Adrenal gland (tissue), 19 donors: ENCODE measurements at places on chromosomes 2 and 18. TPM values are rescaled to one million over a fixed set of nuclear protein-coding genes. Genes with fewer than 3 reads are reported as not detected.

SERPINB4 gene
- total RNA-seq = not detected

MYL1 gene
- not detected for total RNA-seq

TEX44 gene
- not detected for total RNA-seq

FAP gene
- 6.0 TPM for total RNA-seq

OSBPL1A gene
- 90.2 TPM for total RNA-seq

ANKRD30BL gene
- not detected for total RNA-seq

PSMA8 gene
- total RNA-seq = not detected

DNA sequence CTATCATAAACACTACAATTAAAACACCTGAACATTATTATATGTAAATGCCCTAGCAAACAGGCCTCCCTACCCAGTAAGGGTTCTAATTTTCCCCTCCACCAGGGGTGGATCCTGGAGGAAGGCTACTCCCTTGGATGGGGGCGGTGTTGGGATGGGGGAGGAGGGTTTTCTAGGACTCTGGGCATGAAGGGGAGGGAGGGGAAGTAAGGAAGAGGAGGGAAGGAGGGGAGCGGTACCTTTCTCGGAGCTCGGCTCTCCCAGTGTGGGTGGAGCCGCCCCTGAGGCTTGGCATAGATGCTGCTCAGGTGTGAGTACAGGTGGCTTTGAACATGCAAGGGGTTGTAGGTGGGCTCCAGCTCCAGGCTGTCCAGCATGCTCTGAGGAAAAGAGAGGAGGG is 5.4 kb downstream of the DOK1 start:
- DNase-seq = no peak
- H3K4me3 ChIP-seq = no peak overlapping the region
- no peaks in the 10 kb centered on the region for H3K27me3 ChIP-seq
- no peaks in the 10 kb centered on the region for H3K4me1 ChIP-seq
- H3K27ac ChIP-seq = no peak overlapping the region

DNA sequence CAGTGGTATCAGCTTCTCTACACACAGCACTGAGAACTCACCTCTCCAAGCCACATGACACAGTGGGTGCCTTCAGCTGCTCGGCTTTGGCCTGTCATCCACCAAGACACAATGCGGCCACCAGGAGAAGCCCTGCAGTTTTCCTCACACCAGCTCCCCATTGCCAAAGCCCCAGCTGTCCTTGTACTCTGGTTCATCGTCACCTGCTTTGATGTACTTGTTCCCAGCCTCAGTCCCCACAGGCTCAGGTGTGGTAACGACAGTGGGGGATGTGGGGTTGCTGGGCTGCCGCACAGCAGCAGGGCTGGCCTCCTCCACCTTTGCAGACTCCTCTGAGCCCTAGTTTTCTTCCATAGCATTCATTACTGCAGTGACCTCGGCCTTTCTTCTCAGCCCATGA is 387.3 kb downstream of the MEIS1 start:
- H3K27ac ChIP-seq = no peak overlapping the region
- H3K27me3 ChIP-seq = no peaks in the 10 kb centered on the region
- H3K36me3 ChIP-seq = no peaks in the 10 kb centered on the region
- H3K4me3 ChIP-seq = no peak overlapping the region
- DNase-seq = no peak

DNA sequence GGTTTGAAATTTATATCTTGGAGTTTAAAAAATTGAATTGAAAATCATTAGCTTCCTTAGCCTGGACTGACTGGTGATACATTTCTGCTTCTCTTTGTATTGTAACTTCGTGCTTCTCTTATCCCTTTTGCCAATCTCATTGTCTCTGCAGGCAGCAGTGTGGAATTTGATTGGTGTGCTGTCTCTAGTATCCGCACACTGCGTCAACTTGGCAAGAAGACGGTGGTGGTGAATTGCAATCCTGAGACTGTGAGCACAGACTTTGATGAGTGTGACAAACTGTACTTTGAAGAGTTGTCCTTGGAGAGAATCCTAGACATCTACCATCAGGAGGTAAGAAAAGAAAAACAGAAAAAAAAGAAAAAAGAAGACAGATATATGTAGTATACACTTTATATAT is 85.9 kb downstream of the CPS1 start:
- DNase-seq = no peak
- H3K27ac ChIP-seq = no peak overlapping the region
- no peak overlapping the region for H3K4me3 ChIP-seq
- H3K4me1 ChIP-seq = no peaks in the 10 kb centered on the region
- no peaks in the 10 kb centered on the region for H3K36me3 ChIP-seq
- H3K27me3 ChIP-seq = no peaks in the 10 kb centered on the region

DNA sequence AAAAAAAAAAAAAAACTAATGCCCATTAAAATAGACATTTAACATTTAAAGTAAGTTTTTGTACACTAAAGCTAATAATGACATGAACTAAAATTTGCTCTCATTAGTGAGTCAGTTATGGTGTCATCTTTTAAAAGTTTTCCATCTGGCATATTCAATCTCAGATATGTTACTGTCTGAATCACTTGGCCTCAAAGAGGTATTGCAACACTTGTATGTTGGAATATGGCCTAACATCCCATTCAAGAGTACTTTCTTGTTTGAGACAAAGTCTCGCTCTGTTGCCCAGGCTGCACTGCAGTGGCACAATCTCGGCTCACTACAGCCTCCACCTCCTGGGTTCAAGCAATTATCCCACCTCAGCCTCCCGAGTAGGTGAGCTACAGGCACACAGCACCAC is 169.7 kb downstream of the TMEM163 start:
- no peak for DNase-seq
- H3K27ac ChIP-seq = no peak overlapping the region
- no peaks in the 10 kb centered on the region for H3K4me1 ChIP-seq
- no peak overlapping the region for H3K4me3 ChIP-seq

DNA sequence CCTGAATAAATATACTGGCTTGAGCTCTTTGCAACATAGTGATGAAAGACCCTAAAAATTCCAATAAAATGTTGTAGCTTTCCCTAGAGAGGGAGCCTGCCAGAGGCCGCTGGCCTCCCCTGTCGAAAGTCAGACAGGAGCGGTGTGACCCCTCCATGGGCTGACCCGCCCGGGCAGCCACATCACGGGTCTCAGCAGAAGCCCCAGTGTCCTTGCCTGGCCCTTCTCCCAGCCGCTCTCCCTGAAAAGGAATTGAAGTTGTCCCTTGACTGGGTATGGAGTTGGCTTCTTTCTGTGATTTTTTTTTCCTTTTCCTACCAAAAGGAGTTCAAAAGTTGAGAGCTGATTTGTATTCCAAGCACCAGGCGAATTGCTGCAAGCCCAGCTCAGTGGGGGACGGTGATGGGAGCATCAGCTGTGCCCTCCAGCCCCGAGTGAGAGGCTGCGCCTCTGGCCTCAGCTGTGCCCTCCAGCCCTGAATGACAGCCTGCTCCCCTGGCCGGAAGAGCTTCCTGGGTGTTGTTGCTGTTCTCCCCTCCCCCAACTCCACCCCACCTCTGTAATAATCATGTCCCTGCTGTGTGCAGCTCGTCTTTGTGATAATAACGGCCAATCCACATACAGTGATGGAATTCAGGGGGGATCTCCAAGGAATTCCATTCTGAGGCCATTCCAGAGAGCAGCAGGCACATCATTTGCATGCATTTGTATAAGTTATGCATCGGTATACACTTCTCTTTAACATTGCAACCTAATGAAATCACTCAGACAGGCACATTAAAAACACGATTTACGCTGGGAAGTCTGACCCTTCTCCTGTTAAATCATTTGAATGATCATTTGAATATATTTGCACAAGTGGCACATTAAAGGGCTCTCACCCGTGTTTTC is 501.0 kb downstream of the EIPR1 start:
- no peak overlapping the region for H3K27ac ChIP-seq
- H3K27me3 ChIP-seq = no peaks in the 10 kb centered on the region
- DNase-seq = no peak

GRCh38 chr2:36717603-36718266 is 21.2 kb downstream of the VIT start:
- H3K4me1 ChIP-seq = no peaks in the 10 kb centered on the region
- H3K36me3 ChIP-seq = no peaks in the 10 kb centered on the region
- no peaks in the 10 kb centered on the region for H3K27me3 ChIP-seq
- H3K4me3 ChIP-seq = no peak overlapping the region
- no peak for DNase-seq

- no peaks in the 10 kb centered on the region for H3K27me3 ChIP-seq
- H3K4me3 ChIP-seq = no peak overlapping the region
- no peaks in the 10 kb centered on the region for H3K4me1 ChIP-seq
- no peak for DNase-seq
- no peak overlapping the region for H3K27ac ChIP-seq
Measured at GRCh38 chr18:42100911-42101310, 145.9 kb downstream of the PIK3C3 start.

- peak; percentile 78 for DNase-seq
- no peaks in the 10 kb centered on the region for H3K27me3 ChIP-seq
- H3K36me3 ChIP-seq = no peaks in the 10 kb centered on the region
- H3K27ac ChIP-seq = peak overlapping the region; percentile 92
- H3K4me3 ChIP-seq = no peak overlapping the region
- peaks cover 35% of the 10 kb centered on the region for H3K4me1 ChIP-seq
Measured at GRCh38 chr18:76459687-76460350, 35.2 kb downstream of the ZNF516 start.

- no peaks in the 10 kb centered on the region for H3K27me3 ChIP-seq
- H3K36me3 ChIP-seq = no peaks in the 10 kb centered on the region
- H3K4me3 ChIP-seq = no peak overlapping the region
- peaks cover 3% of the 10 kb centered on the region for H3K4me1 ChIP-seq
- peak overlapping the region; percentile 74 for H3K27ac ChIP-seq
- peak; percentile 31 for DNase-seq
Measured at GRCh38 chr2:32947484-32948143, 861 bp downstream of the LTBP1 start.

DNA sequence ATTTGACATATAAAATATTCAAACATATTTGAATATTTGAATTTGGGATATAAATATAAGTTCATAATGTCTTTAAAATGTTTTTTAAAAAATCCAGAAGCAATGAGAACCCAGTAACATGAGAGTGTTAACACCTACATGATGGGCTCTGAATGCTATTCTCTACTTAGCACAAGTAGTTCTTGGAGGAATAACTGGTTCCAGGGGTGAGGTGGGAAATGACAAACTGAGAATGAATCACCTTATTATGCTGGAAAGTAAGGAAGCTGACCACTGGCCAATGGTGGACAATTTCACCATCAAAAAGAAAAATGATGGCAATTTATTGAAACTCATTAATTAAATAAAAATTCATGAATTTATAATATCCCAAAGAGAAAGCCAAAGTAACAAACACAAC is 79.6 kb upstream of the NABP1 start:
- H3K27ac ChIP-seq = no peak overlapping the region
- no peak overlapping the region for H3K4me3 ChIP-seq
- DNase-seq = no peak

DNA sequence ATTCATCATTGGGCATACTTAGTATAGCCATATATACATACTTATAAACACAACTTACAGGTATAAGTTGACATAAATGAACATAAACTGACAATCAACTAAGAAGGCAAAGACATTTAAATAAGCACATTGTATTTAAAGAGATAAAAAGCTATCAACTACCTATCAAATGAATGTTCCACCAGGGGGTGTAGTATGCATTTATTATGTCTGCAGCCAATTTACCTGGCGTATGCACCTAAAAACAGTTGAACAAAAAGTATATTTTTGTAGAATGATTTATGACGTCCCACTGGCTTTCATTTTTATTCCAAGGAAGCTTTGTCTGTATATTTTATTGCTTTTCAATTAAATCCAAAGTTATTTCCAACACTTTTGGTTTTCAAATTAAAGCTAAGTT is 323.5 kb downstream of the AFF3 start:
- H3K4me3 ChIP-seq = no peak overlapping the region
- H3K27me3 ChIP-seq = no peaks in the 10 kb centered on the region
- no peak for DNase-seq
- no peaks in the 10 kb centered on the region for H3K36me3 ChIP-seq
- no peak overlapping the region for H3K27ac ChIP-seq

DNA sequence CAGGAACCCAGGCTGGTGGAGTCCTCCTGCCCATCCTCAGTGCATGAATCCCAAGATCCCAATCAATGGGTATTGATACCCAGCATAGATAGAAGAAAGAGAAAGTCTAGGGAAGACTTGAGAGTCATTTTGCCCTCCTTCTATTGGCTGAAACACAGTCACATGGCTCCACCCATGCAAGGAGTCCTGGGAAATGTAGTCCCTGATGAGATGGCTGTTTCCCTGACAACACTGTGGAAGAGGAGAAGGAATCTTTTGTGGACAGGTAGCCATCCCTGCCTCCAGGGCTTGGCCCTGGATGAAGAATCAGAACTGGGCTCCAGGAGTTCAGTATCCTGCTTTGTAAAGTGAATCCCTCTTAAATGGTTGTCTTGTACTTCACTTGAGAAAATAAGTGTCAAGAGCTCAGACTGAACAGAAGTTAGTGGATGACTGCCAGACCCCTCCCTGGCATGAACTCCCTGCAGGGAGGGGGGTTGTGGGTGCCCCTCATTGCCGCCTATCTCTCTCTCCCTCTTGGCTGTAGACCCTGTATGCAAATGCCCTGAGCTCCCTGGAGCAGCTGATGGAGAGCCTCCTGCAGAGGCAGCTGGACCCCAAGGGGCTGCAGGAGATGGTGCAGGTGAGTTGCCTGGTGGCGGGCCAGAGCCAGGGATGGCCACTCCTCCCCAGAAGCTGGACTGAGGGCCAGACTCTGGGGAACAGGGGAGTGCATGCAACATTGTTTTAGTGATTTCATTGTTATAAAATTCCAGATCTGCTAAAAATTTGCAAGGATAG is 36.1 kb downstream of the MROH2A start:
- H3K36me3 ChIP-seq = no peaks in the 10 kb centered on the region
- H3K27me3 ChIP-seq = no peaks in the 10 kb centered on the region

GRCh38 chr2:176024083-176024482 is 22.0 kb upstream of the LNPK start:
- H3K27me3 ChIP-seq = peaks cover 7% of the 10 kb centered on the region
- no peaks in the 10 kb centered on the region for H3K36me3 ChIP-seq

GRCh38 chr18:39600894-39601293 is 2035.3 kb upstream of the CELF4 start:
- no peaks in the 10 kb centered on the region for H3K27me3 ChIP-seq
- DNase-seq = no peak

GRCh38 chr2:23618794-23619530 is 234.0 kb downstream of the KLHL29 start:
- peaks cover 32% of the 10 kb centered on the region for H3K4me1 ChIP-seq
- no peaks in the 10 kb centered on the region for H3K27me3 ChIP-seq
- no peak for DNase-seq

- H3K4me1 ChIP-seq = no peaks in the 10 kb centered on the region
- H3K4me3 ChIP-seq = no peak overlapping the region
- no peaks in the 10 kb centered on the region for H3K27me3 ChIP-seq
- no peak overlapping the region for H3K27ac ChIP-seq
- no peaks in the 10 kb centered on the region for H3K36me3 ChIP-seq
Measured at GRCh38 chr2:121664086-121664485, 14.8 kb upstream of the CLASP1 start.
